Hematopoietic multipotent progenitor cell treated with erythropoietin and hydrocortisone succinate and interleukin-3 and kit ligand, for 8 days (in vitro differentiated cells): ENCODE measurements at places on chromosomes 2 and 18.

DNA sequence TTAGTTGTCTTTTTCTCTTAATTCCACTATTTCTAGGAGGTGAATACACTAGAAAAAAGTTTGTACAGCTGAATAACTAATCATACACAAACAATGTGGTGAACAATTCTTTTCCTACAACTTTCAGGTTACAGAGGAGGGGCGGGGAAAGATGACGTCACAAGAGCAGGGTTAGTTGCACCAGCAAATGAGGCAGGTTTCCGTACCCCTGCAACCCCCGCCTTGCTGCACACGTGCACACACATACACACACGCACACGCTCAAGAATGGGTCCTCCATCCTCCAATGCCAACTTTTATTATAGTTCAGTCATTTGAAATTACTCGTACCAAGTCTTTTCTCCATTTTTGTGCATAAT is 122.8 kb downstream of the ARL4C start:
- DNase-seq = no peak

GRCh38 chr2:32820088-32820487 is 126.7 kb upstream of the LTBP1 start:
- no peak for DNase-seq

DNA sequence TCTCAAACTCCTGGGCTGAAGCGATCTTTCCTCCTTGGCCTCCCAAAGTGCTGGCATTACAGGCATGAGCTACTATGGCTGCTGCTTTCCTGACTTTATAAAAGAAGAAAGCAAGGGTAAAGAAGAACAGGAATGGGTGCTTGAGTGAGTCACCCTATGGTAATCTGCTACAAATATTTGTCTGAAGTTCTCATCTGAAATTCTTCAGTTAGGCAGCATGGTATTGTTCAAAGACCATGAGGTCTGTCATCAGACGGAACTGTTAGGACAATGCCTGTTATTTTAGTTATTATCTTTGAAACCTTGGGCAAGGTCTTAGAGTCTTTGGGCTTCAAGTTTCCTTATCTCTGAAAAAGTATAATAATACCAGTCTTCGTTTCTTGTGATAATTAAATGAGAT is 695.8 kb downstream of the RNF144A start:
- no peak for DNase-seq

DNA sequence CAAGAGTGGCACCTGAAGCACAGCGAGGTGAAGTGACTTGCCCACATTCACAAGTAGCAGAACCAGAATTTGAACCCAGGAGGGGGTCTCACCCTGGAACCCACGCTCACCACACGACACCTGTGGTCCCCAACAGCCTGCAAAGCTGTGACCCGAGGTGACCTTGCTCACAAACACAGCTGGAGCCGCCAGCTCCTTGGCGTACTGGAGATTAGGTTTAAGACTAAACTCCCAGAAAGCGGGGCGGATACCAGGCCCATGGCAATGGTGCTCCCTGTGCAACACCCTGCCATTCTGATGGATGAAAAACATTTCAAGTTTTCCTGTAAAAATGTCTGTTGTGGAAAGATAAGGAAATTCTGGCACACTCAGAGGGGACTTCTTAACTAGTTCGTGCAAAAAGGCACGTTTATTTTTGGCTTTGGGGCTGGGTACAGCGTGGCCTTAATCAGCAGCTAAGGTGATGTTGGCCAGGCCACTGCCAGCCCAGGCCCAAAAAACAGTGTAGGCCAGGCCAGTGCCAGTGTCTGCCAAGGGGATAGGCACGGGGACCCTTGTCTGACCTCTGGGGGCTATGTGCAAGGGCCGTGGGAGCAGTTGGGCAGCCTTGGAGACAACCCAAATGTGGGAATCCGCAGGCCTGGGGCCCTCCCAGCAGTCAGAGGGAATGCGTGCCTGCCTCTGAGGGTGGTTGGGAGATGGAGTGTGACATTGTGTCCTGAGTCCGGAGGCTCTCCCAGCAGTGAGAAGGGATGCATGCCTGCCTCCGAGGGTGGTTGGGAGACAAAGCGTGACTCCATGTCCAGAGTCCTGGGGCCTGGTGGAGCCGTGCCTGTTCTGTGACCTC is 185.0 kb upstream of the HS6ST1 start:
- peak; percentile 75 for DNase-seq

DNA sequence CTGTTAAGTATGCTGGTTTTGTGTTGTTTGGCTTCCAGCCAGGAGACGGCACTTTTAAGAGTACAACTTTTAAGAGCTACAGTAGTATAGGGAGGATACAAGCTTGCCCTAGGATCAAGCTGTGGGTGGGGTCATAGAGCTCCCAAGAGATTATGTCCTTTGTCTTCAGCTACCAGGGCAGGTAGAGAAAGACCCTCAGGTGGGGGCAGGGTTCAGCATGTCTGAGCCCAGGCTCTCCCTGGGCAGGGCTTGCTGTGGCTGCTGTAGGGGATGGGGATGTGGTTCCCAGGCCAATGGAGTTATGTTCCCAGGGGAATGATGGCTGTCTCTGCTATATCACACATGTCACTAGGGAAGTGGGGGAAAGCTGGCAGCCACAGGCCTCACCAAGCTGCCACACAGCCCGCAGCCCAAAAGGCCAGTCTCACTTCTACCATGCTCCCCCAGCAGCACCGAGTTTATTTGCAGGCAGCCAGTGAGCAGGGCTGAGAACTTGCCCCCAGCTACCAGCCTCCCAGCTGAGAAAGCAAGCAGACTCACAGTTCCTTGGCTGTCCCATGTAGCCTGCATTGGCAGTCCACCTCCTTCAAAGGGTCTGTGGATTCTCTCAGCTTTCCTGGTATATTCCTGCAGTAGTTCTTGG is 105.7 kb upstream of the ERBB4 start:
- DNase-seq = no peak

GRCh38 chr18:3624935-3625741 is 175.2 kb downstream of the TGIF1 start:
- DNase-seq = peak; percentile 80

DNA sequence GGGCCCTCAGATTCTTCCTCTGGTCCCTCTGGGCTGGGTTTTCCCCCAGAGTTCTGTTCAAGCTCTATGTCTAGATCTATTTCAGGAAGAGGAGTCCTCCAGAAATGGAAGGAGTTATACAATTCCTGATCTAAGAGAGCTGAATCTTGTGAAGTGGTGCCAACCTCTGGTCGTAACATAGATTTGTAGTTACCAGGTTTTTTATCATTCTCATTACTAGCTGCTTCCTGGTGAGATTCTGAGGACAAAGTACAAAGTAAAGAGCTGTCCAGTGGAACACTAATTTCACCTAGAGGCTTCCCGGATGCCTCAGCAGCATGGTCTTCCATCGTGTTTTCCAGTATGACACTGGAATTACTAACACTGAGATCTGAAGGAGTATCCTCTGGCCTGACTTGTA is 44.1 kb downstream of the PPP4R1 start:
- no peak for DNase-seq

DNA sequence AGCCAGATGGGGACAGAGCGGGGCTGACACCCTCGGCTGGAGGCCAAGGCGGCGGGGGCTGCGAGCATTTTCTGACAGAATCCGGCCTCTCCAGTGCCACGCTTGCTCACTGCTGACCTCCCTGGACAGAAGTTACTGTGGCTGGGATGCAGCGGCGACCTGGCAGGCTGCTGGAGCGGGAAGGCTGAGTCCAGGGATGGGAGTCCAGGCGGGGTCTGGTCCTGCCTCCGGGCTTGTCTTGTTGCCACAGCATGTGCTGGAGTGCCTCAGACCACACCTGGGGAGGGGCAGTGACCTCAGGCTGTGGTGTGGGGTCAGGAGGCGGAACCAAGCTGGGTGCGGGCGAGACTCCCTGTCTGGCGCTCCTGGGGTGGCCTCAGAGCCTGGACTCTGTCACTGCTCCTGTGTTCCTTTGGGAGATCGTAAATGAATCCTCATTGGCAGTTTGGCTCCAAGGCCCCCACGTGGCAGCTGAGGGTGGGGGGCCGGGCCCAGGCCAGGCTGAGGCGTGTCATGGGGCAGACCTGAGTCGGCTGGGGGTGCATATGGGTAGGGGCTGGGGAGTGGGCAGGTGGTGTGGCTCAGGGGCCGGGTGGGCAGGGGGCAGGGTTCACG is 5.5 kb downstream of the BOK start:
- no peak for DNase-seq
